ENCODE measurements at places on chromosomes 3 and 15.

- DNase-seq, result no peak
Observed at GRCh38 chr15:84822653-84823281, 5.6 kb downstream of the ALPK3 start.

DNA sequence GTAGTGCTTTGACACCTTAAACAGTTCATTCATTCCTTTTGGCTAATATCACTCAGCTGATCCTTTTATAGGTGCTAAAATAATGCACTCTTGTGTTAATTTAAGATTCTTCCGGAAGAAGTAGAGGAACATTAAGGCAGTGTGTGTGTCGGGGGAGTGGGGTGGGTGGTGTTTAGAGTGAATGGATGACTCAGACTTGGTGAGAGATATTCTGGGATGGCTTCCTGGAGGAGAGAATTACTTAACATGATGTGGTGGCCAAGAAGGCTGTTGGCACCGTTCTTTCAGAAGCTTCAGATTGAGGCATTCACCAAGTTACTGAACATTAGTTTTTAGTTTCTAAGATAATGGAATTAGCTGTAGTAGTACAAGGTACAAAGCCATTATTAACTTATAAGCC is 125.6 kb upstream of the ROPN1 start:
- DNase-seq, result no peak

DNA sequence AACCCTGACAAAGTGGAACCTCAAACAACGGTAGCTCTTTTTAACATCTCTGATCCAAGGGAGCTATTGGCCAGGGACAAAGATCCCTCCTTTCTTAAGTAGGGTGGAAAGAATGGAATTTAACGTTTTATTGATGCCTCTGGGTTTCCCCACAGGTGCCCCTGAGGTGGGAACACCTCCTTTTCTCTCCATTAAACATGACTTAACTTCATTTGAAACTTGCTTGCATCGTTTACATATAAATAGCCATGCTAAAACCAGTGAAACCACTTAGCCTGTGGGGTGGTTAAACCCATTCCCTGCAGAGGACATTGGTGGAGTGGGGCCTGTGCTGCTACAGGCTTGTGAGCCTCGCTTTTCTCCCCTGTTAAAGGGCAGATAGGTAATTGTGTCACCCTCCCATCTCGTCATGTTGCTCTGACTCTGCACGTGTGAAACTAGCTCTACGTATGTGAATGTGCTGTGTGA is 9.7 kb downstream of the CGNL1 start:
- DNase-seq, result no peak

DNA sequence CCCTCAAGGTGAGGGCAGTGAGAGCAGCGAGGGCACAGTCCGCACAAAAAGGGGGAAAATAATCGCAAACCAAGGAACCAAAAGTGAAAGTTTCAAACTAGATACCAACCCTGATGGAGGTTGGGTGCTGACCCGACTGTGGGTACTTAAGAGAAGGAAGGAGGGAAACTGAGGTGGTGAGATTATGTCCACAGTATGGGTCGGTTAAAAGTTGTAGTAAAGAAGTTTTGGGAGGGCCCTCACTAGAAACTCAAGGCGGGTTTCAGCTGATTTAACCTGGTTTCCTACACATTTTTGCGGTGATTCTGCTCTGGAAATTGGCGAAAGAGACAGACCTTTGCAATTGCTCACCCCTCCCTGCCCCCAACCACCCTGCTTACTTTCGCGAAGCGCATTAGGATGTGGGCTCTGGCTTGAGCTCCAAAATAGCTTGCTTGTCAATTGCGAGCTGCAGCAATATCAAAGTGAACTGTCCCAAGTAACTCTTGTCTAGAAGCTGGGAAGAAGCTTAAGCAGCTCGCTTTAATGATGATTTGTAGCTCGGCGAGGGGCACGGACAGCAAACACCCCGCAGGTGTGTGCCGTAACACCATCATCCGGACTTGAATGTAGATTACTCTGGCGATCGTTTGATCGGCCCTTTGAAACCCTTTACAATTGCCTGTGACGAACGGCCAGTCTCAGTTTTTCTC is 15.8 kb downstream of the SOX2 start:
- DNase-seq, result no peak

DNA sequence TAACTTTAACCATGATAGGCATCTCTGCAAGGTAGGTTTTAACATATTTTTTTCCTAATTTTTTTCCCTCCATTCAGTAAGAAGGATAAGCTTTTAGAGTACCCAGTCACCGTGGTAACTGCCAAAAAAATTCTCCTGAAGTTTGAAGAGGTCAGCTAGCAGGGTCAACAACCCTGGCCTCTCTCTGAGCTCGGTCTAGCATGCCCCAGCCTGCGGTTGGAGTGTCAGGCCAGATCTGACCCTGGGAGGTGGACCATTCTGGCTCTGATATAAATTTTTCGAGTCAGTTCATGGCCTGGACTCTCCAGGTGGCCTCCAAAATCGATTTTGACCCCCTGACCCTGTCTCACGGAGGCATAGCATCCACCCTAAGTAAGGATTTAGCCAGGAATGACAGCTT is 29.7 kb downstream of the SOX2 start:
- DNase-seq, result no peak

GRCh38 chr3:72976281-72976741 is 20.3 kb upstream of the PPP4R2 start:
- DNase-seq, result no peak

GRCh38 chr15:59618406-59618805 is 6.8 kb downstream of the GCNT3 start:
- DNase-seq, result no peak

DNA sequence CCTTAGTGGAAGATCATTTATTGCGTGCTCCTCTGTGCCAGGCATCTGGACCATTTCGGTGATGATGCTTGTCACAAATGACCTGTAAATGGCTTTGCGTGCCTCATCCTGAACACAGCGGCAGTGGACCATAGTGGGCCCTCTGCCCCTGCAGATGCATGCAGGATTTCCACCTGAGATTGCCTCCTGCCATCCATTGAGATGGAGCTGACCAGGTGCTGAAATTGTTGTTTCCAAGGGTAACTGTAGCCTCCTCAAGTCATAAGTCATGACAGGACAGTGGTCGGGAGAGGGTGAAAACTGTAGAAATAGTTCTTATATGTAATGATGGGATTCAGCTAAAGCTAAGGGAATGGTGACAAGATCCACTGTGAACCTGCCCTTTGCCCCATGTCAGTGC is 35.5 kb downstream of the CLSTN2 start:
- no peak for DNase-seq

- no peak for DNase-seq
Observed at GRCh38 chr3:56361731-56362130, 106.5 kb downstream of the ERC2 start.

DNA sequence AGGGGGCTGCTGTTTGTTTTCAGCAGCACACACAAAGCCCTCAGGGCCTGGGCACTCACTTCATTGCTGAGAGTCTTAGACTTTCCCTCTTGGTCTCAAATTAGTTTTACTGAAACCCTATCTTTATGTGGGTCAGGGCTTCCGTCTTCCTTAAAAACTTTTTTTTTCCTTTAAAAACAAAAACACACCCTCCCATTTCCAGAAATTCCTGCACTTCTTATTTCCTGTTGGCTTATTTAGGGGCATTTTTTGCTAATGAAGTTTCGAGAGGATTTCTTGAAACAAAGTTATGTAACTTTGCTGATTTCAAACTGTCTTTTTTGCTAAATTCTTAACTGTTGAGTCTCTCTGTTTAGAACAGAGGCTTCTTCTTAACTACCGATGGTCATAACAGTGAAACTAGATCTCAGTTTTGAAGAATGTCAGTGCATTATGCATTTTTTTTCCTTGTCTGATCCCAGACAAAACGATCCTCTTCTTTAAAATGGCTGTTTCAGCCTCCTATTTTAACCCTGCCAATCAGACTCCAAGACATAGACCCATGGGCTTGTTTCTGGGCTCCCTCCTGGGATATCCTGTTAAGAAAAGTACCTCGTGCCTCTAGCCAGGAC is 23.3 kb downstream of the ANAPC13 start:
- no peak for DNase-seq

DNA sequence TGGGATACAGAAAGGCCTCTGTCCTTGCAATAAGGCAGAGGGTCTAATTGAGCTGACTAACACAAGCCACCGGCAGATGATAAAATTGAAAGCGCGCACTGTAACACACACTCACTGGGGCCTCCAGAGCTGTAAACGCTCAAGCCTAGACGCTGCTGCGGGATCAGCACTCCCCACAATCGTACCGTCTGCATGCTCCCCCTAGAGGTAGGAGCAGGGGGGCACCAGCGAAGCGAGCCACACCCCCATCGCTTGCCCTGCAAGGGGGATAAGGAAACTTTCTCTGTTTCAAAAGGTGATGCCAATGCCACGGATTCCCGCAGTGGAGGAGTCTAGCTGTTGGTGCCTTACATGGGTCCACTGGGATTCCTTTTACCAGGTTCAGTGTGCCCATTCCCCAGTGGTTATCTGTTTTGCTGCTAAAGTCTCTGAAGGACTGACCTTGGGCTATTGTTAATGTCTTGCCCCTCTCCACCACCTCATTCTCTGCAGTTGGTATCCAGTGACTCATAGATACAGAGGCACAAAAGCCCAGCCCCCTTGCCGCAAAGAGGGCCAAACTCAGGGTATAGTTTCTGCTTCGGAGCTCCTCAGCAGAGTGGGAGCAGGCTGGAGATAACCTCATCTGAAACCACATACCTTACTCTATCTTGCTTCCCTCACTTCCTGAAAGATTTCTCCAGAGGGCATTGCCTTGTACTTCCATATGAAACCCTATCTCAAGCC is 139.3 kb upstream of the KBTBD8 start:
- no peak for DNase-seq

- no peak for DNase-seq
Observed at GRCh38 chr3:99466331-99466730, 172.1 kb upstream of the COL8A1 start.
